GM12891 (cell line): ENCODE measurements at places on chromosomes 16 and 17.

DNA sequence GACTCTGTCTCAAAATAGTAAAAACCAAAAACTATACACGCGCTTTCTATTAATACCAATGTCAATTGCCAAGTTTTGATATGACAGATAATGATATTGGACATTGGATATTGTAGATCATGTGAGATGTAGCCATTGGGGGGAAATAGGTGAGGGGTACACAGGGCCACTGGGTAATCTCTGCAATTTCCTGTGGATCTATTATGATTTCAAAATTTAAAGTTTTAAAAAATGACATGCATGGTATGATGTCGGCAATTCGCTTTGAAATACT, 266.0 kb downstream of the PARN start:
- DNase-seq = no peak

DNA sequence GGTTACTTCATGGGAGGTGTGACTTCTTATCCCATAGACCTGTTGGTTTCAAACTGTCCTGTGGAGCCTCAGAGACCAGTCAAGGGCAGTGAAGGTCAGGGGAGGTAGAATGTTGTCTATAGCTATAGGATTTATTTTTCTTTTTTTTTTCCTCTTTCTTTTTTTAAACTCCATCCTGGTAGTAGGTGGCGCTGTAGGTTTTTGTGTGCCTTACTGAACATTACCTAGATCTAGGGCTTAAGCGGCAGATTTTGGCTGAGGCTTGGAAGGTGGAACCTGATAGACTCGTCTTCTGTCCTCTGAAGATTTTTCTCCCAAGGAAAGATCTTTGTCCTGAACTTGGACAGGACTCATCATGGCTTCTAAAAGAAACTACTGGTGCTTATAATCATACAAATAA, 8.2 kb upstream of the LASP1NB start:
- DNase-seq = no peak

GRCh38 chr17:42913522-42913921, 12.9 kb downstream of the G6PC1 start:
- DNase-seq = no peak

DNA sequence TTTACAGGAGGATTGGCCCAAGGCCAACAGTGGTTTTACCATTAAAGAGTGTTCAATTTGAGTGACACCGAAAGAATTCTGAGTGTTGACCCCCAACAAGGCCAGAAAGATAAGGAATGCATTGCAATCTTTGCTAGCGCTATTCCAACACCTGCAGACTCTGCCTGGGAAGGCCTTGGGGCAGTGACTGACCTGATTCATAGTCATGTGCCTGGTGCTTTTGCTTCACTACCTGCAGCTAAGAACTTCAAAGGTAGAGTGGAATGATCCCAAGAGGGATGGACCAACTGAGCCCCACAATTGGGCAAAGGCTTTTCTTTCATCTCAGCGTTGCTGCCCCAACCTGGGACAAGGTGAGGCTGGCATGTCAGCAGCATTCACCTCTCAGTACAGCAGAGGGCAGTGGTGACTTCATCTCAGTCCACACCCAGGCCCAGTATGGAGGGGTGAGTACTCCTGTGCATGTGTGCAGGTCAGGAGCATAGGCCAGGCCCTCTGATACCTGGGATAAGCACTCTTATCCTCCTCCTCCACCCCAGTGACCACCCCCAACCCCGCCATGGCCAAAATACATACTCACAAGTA, 149.6 kb upstream of the GNAO1 start:
- peak; percentile 11 for DNase-seq

DNA sequence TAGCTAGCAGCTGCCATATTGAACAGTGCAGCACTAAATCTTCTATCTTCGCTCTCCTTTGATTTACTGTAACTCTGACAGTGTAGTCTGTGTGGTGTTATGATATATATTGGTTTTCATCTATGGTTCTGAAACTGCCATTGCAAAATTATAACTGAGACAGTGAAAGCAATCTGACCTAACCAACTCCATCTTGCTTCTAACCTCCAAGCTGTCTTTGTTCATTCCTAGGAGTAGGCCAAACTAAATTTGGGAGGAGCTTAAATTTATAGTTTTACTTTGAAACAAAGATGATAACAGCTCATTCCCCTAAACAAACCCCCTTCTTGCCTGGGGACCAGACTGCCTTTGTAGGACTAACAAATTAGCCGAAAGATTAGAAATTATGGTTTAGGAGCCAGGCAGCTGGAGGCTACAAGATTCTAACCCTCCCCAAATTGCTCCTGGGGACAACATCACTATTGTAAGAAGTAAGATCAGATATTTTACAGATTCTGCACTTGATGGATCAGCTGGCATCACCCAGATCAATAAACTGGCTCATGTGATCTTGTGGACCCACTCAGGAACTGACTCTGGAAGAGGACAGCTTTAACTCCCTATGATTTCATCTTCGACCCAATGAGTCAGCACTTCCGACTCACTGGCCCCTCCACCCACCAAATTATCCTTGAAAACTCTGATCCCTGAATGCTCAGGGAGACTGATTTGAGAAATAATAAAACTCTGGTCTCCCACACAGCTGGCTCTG, 47.0 kb upstream of the FBXO47 start:
- DNase-seq = no peak

DNA sequence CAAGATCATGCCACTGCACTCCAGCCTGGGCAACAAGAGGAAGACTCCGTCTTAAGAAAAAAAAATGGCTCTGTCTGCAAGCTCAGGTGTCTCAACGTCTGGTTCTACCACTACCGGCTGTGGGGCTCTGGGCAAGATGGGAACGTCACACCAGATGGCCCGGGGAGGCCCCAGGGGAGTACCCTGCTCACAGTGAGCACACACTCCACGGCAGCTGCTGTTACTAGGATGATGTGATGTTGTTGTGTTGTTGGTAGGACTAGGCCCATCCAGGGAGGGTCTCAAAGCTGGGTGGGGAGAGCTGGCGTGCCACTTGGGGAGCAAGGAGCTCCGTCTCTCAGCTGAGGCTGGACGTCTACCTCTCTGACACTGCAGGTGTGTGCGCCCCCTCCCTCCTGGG, 9.4 kb upstream of the NPTX1 start:
- no peak for DNase-seq

DNA sequence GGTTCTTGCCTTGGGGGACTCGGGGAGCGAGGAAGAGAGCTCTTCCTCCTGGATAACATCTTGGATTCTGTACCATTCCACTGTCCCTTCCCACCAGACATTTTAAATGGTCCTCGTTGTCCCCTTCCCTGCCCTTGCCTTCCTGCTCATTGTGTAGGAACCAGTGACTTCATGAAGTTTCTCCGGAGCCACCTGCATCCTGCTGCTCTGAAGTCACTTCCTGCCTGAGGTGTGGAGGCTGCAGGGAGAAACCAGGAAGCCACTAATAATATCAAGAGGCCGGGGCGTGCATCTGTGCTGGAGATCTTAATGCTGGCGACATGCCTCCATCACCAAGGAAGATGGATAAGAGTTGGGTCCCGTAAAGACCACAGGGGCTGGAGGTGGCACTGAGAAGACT, 6.2 kb upstream of the SLC16A13 start:
- no peak for DNase-seq

DNA sequence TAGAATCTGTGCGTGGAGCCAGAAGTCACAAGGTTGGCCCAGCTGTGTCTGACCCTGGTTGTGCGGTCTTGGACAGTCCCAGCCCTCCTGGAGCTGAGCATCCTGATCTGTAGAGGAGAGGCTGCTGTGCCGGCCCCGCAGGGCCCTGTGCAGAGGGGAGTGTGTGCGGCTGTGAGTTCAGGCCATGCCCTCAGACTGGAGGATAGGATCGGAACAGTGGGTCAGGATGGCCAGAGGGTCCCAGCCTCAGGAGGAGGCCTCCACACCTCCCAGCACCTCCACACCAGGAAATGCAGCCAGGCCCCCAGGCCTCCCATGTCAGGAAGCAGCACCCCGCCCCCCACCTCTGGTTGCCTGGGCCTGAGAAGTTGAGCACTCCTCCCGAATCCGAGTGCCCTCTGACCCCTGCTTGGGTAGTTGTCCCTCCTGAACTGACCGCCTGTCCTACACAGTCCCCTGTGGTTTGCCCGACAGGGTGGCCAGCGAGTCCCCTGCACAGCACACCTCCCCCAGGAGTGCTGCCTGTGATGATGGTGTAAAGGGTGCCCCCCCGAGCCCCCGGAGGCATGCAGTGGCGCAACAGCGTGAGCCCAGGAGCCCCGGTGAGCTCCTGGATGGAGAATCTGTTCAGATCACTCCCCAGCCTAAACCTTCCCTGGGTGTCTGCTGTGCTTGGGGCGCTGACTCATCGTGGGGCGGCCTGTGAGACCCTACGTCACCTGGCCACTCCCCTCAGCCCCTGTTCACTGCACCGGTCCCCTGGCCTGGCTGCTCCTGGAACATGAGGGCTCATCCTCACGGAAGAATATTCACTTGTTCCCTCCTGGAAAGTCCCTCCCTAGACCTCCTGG, 285.2 kb downstream of the SEC14L1 start:
- DNase-seq = no peak

- no peak for DNase-seq
These were observed 160.1 kb downstream of the MAP2K4 start for GRCh38 chr17:12180644-12181261.

DNA sequence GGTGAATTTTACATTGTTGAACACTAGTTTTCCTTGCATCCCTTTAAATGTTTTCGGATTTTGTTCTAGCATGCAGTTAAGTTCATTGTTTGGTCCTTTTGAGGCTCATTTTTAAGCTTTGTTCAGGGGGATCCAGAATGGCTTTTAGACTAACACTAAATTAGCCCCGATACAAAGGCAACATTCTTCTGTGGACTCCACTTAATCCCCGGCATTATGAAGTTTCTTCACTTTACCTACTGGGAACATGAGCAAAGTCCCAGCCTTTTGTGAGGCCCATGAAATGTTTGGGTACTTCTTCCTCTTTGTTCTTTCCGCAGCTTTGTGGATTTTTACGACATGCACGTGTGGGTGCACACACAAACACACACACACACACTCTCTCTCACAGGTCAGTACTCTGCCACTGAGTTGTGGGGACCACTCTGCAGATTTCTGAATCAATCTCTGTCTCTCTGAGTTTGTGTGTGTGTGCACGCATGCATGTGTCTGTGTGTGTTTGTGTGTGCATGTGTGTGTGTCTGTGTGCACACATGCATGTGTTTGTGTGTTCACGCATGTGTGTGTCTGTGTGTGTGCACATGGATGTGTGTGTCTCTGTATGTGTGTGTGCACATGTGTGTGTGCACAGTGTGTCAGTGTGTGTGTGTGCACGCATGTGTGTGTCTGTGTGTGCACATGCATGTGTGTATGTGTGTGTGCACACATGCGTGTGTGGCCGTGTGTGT, 240.4 kb upstream of the TNRC6C start:
- no peak for DNase-seq

GRCh38 chr16:17691106-17691898, 220.5 kb upstream of the XYLT1 start:
- no peak for DNase-seq

DNA sequence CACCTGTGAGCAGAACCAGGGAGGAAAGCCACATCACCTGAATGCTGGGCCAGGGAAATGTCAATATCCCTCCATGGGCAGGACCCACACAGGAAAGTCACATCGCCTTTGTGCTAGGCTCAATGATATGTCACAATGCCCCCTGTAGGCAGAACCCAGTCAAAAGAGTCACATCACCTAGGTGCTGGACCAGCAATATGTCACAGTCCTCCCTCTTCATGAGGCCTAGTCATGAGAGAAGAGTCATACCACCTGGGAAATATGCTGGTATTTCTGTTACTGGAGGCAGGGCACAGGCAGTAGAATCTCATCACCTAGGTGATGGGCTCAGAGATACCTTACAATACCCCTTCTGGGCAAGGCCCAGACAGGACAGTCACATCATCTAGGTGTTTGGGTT, 1843.4 kb downstream of the TP53TG3F start:
- DNase-seq = no peak

DNA sequence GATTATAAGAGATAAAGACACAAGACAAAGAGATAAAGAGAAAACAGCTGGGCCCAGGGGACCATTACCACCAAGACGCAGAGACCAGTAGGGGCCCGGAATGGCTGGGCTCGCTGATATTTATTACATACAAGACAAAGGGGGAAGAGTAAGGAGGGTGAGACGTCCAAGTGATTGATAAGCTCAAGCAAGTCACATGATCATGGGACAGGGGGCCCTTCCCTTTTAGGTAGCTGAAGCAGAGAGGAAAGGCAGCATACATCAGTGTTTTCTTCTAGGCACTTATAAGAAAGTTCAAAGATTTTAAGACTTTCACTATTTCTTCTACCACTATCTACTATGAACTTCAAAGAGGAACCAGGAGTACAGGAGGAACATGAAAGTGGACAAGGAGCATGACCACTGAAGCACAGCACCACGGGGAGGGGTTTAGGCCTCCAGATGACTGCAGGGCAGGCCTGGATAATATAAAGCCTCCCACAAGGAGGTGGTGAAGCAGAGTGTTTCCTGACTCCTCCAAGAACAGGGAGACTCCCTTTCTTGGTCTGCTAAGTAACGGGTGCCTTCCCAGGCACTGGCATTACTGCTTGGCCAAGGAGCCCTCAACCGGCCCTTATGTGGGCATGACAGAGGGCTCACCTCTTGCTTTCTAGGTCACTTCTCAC, 63.9 kb upstream of the ARL4D start:
- no peak for DNase-seq

- DNase-seq = no peak
These were observed 21.0 kb upstream of the HERPUD1 start for GRCh38 chr16:56910654-56911539.

DNA sequence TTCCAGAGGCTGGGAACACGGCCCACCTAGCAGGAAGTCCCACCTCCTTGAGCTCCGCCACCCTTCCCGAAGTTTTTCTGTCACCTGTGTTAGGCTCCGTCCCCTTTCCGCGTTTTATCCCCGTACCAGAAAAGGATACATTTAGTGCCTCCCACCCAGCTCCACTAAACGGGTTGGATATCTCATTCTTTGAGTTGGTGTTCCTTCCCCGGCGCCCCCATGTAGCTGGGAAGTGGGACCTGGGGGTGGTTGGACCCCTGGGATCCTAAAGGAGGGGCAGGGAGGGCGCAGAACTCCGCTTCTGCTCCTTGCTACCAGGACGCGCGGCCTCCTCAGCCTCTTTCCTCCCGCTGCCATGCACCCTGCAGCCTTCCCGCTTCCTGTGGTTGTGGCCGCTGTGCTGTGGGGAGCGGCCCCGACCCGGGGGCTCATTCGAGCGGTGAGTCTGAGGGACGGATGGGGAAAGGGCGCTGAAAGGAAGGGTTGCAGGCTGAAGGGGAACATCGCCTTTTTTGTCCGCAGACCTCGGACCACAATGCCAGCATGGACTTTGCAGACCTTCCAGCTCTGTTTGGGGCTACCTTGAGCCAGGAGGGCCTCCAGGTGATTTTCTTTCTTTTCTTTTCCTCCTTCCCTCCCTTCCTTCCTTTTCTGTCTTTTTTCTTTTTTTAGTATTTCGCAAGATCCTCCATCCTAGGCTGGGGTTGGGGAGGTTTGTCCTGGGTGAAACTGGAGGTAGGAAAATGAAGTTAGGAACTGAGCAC, 669 bp downstream of the RNF167 start:
- no peak for DNase-seq
